ENCODE measurements at places on chromosomes 12 and 14.

- DNase-seq = no peak
Measured at GRCh38 chr14:43360239-43360638, 1146.8 kb downstream of the FSCB start.

GRCh38 chr12:107101651-107102050 is 8.3 kb upstream of the CRY1 start:
- DNase-seq = no peak

- DNase-seq = no peak
Measured at GRCh38 chr12:6199531-6200255, 507 bp upstream of the CD9 start.

DNA sequence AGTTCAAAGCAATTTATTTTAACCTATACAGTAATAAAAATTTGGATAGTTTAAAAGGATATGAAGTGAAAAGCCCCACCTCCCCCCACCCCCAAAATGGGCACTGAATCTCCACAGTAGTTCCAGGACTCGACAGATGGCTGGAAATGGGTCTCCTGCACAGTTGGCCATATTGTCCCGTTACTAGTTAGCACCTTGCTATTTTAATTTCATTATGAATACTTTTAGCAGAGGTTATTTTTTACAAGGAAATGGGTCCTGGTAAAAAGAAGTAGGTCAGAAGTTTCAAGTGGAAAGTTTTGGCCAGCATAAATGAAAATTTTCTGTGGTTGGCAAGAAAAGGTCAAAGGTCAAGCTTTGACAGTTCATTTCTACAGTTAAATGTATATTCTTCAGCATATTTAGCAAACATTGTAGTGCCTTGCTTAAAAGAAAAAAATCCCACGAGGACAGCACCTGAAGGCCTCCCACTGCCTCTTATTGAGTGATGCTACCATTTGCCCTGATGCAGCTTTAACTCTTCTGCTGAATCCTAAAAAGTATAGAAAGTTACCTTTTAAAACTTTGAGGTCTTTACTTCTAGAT is 28.3 kb downstream of the MTHFD1 start:
- DNase-seq = no peak

GRCh38 chr14:43900173-43900655 is 606.9 kb downstream of the FSCB start:
- DNase-seq = no peak

- no peak for DNase-seq
Measured at GRCh38 chr14:78324353-78324752, 154.2 kb downstream of the NRXN3 start.

DNA sequence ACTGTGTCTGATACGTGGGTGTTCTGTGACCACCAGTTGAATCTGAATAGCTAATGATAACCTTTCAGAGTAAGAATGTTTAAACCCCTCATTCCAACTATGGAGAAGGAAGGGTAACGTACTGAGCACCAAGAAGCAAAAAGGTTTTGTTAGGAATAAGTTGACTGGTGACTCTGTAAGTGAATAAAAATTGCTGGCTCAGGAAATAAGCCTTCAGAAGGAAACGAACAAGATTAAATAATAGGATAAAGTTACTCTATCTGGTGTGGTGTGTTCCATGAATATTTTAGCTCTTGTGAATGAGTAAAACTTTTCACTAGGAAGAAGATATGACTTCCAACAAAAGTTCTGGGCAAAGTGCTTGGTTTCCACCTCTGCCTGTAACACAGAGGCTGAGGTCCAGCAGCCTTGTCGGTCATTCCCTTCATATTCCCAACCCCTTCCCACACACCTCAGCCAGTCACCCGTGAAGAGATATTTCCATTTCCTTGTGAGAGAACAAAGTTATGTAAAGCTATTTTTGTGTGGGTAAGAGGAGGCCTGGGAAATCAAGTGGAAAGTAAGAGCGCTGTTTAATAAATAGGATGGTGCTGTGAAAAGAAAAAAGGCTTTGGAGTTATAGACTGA is 47.1 kb downstream of the ARF6 start:
- no peak for DNase-seq

GRCh38 chr14:105217774-105218173 is 30.6 kb upstream of the BTBD6 start:
- DNase-seq = no peak

GRCh38 chr12:19764408-19764807 is 325.1 kb downstream of the AEBP2 start:
- DNase-seq = no peak

GRCh38 chr12:110540048-110540447 is 37.9 kb downstream of the RAD9B start:
- DNase-seq = no peak

DNA sequence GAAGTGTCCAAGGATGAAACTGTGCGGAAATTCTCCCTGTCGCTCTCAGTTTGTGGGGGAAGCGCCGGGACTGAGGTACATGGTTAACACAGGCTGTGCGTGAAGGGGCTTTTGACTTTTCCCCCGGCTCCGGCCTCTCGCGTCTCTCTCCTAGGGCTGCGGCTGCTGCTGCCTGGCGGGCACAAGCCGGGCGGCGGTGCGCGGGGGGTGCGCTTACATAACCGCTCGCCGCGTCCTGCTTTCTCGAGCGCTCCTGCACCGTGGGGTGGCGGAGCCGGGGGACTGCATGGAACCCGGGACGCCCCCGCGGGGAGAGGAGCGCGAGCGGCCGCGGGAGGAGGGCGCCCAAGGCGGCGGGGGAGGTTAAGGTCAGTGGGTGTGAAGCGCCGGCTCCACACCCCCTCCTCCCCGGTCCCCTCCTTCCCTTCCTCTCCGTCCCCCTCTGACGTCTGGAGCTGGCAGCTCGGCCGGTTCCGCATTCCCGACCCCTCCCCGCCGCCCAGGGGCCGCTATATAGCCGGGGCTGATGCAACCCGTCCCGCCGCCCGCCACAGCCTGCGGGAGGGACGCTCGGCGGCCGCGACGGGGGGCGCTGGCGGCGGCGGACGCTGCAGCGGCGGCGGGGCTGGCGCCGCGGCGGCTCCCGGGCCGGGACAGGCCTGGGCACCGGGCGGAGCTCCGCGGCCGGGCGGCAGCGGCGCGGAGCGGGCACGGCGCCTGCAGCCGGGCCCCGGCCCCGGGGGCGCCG is at the start of gene JDP2:
Gene JDP2 (plus strand): TSS at position 541 of the 748 bp plus-strand sequence. CDS start 9,899 bp downstream, outside the sequence.
- DNase-seq = no peak

DNA sequence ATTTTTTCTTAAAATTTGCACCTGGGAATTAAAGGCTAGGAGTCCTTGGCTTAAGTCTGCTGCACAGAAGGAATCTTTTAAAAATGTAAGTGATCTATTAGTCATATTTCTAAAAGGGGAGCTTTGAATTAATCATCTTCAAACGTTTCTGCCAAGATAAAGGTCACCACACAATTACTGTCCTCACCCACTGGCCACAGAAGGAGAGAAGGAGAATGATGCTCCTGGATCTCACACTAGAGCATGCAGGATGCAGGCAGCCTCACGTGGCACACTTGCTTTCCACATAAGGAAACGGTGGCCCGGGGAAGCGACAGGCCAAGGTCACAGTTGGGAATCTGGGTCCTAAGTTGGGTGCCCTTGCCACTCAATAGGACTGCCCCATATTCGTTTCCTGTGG is 16.9 kb downstream of the PLEKHG7 start:
- DNase-seq = no peak

DNA sequence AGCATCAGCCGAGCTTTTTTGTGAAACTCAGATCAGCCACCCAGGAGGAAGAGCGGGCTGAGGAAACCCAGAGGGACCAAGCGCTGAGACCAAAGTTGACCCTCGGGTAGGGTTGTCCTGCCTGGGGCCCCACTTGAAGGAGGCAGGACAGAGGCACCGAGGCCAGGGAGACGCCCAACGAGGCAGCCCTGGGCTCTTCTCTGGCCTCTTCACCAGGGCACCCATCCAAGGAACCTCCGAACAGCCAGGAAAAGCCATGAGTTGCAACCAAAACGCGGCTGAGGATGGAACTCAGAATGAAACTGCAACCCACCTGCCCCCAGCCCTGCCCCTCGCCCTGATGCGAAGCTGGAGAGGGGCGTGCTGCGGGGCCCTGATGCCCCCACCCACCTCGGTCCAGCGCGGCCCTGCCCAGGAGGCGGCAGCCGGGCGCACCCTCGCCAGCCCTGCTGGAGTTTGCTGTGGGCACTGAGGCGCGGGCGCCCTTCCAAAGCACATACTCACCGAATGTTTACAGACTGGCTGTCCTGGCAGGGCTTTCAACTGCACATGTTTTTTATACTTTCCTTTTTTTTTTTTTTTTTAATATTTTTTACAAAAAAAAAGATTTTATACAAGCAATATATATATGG is 41.9 kb downstream of the JDP2 start:
- DNase-seq = no peak

Data from vagina (tissue), 2 donors.